T-helper 1 cell (primary cell): ENCODE measurements at places on chromosomes 1 and 21.
A peak's percentile ranks its signal among the peaks of the same experiment; 100 is the strongest.

- DNase-seq = no peak
These were observed 26.4 kb downstream of the CNST start for GRCh38 chr1:246592695-246593094.

GRCh38 chr1:67052741-67053534, 1.0 kb downstream of the SLC35D1 start:
- peak; percentile 16 for DNase-seq

GRCh38 chr1:228939001-228939691, 203.9 kb downstream of the RHOU start:
- no peak for DNase-seq

DNA sequence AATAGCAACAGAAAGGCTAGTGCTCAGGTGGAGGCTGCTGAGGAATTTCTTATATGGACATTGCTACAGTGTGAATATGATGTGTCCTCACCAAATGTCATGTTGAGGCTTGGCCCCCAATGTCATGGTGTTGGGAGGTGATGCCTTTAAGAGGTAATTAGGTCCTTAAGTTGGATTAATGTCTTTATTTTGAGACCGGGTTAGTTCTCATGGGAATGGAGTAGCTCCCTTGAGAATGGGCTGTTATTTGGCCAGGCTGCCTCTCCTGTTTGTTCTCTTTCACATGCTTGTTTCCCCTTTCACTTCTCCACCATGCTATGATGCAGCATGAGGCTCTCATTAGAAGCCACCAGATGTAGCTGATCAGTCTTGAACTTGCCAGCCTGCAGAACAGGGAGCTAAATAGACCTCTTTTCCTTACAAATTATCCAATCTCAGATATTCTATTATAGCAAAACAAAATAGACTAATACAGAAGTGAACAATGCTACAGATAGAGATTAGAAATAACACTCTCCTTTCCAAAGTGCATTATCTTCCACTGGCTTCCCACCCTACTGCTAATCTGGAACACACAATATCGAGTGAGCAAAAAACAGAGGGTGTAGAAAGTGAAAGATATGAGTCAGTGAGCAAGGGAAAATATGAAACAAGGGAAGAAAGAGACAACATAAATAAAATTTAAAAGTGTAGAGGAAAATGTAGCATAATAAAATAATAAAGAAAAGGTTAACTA, 160.2 kb downstream of the NTMT2 start:
- DNase-seq = no peak

DNA sequence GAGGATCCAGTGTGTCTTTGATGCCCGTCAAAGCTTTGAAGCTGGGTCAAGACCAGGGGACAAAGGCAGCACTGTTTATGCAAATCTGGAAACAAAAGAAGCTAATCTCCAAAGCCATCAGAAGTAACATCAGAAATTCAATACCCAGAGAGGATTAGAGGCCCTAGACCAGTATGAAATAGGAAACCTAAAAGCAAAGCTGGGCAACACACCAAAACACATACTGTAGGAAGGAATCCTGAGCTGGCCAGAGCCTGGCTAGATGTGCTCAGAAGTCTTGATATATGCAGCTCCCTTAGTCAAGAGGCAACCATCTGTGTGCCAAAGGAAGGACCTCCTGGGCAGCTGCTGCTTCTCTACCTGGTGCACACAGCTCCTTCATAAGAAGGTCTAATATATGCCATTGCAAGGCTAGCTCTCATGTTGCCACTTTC, 12.3 kb downstream of the COLGALT2 start:
- DNase-seq = no peak

DNA sequence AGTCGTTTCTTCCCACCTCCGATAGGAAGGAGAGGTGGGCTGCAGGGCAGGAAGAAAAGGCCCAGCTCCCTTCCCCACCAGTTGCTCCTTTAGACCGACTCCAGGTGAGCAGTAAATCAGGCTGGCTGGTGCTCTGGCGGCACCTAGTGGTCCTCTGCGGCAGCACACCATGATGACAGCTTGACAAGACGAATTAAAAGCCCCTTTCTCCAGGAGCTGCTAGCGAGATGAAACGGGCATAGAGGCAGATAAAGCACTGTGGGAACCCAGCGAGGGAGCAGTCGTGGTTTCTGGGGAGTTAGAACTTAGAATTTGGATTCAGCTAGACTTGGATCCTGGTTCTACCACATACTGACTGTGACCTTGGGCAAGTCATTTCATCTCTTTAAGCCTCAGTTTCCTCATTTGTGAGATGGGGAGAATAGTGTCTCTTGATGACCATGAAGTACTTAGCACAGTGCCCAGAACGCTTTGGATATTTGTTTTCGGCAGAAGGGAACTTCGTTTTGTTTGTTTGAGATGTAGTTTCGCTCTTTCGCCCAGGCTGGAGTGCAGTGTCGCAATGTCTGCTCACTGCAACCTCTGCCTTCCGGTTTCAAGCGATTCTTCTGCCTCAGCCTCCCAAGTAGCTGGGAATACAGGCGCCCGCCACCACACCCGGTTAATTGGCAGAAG, 21.8 kb upstream of the COL9A2 start:
- DNase-seq = peak; percentile 73

DNA sequence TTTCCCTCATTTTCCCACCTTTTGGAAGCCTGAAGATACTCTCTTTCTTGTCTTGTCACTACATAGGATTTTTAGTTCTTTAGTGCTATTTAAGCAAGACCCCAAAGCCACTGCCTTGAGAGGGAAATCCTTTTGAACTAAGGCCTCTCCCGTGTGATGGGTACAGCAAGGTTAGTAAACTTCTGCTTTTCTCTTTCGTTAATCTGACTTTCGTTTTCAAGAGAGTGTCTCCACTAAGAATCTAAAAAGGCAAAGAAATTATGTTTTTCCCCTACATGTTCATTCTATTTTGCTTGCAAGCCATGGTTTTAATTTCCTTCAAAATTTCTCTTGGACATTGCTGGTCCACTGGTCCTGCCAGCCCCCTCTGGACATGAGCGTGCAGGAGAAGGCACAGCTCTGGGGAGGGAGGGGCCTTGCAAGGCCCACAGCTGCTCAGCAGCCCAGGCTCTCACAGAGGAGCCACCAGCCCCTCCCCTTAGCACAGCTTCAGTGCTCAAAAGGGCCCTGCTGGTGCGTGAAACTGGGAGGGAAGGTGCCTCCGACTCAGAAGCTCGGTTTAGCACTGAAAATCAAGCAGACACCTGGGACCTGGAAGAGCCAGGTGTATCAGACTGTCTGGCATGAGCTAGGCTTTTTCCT, 210.9 kb upstream of the GALNT2 start:
- DNase-seq = peak; percentile 23

GRCh38 chr1:22328331-22329147, 123.1 kb upstream of the ZBTB40 start:
- no peak for DNase-seq

- no peak for DNase-seq
These were observed 22.7 kb downstream of the SLC2A1 start for GRCh38 chr1:42935971-42936308.

GRCh38 chr1:151060007-151060656, at the start of gene MLLT11:
TSS of gene MLLT11 (plus strand) at chr1:151060397. CDS start at chr1:151067225, 6,828 bp downstream.
- no peak for DNase-seq

- no peak for DNase-seq
These were observed 446.4 kb downstream of the AMY1C start for GRCh38 chr1:104196136-104196535.

DNA sequence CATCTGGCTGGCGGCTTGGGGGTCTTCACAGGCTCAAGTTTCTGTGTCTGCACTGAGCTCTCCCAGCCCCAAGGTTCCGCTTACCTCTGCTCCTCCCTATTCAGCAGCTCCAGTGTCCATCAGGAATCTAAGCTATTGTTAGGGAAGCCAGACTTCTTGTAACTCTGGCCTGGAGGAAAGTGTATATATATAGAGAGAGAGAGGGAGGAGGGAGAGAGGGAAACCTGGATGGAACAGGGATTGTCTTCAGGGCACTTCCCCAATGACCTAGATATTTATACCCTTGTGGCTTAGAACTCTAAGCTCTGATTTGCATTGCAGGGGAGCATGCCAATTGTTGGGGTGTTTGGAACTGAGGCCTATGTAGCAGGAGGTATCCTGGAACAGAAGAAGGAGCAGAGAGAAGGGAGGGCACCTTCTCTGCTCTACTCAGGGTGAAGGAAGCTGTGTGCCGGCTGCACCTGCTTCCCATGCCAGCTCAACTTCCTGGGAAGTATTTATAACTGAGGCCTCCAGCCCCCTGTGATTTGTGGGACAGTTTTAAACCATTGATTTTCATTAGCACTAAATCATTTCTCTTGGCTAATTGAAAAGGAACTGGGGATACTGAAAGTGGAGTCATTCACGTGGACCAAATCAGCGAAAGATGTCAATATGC, 70.9 kb downstream of the NAV1 start:
- no peak for DNase-seq

GRCh38 chr1:151534662-151535278, 5.3 kb upstream of the TUFT1 start:
- DNase-seq = peak; percentile 69

GRCh38 chr1:86646256-86646655, 58.1 kb upstream of the SH3GLB1 start:
- DNase-seq = no peak

DNA sequence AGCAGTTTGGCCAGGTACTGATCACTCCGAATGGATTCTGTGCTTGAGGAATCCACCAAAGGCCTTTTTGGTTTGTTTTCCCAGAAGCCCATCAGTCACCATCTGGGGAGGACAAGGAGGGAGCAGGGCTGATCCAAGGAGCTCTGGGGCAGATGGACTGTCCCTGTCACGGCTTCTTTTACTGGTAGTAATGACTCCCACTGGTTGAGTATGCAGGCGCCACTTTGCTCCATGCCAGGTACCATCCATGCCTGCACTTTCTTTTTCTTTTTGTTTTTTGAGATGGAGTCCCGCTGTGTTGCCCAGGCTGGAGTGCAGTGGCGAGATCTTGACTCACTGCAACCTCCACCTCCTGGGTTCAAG, 101.7 kb downstream of the UBIAD1 start:
- DNase-seq = no peak

- no peak for DNase-seq
These were observed 20.1 kb downstream of the XKR8 start for GRCh38 chr1:27979859-27980201.

GRCh38 chr1:48023488-48023887, 26.3 kb upstream of the TRABD2B start:
- DNase-seq = no peak

GRCh38 chr1:21736876-21737275, 46.1 kb downstream of the USP48 start:
- DNase-seq = no peak

DNA sequence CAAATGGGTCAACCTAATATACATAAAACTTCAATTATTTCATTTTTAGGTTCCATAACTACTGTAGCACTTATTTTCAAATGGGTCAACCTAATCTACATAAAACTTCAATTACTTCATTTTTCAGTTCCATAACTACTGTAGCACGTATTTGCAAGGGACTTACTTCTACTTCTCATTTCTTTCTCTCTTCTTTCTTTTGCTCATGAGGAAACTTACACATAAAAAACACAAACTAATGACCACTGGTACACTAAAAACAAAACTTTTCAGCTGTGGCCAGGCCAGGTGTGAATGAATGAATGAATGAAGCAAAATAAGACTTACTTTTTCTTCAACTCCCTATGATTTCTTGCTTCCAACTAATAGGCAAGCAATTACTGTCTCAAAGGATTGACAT, 11.7 kb downstream of the SYDE2 start:
- DNase-seq = no peak
